ENCODE measurements at places on chromosomes 11 and 22.
A peak's percentile ranks its signal among the peaks of the same experiment; 100 is the strongest.

DNA sequence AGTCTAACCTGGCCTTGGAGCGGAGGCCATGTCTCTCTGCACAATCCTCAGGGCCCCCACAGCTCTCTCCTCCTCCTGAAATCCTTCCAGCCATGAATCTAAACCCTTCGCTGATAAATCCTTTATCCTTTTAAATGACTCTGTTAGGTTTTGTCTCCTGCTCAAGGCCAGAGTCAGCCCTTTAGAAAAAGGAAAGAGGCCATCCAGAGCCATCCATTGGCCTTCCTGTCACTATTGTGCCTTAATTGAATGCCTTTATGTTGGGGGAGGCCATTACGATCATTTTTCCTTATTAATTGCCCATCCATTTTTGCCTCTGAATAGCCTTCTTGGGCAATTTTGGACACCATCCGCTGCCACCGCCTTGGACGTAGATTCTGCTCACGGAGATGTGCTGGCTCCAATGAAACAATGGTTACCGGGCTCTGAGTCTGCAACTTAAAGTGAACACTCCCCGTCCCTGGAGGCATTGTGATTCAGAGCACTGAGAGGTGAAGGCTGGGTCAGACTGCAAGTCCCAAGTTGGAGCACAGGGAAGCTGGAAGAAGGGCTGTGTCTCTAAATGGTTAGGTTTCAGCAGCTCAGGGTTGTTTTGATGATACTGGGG lies 213.0 kb upstream of the E2F8 start:
- no peak for DNase-seq

GRCh38 chr11:134404575-134405341 lies 7.3 kb downstream of the B3GAT1 start:
- DNase-seq, result no peak

- peak; percentile 49 for DNase-seq
Observed at GRCh38 chr11:78350091-78350645, 67.5 kb downstream of the GAB2 start.

DNA sequence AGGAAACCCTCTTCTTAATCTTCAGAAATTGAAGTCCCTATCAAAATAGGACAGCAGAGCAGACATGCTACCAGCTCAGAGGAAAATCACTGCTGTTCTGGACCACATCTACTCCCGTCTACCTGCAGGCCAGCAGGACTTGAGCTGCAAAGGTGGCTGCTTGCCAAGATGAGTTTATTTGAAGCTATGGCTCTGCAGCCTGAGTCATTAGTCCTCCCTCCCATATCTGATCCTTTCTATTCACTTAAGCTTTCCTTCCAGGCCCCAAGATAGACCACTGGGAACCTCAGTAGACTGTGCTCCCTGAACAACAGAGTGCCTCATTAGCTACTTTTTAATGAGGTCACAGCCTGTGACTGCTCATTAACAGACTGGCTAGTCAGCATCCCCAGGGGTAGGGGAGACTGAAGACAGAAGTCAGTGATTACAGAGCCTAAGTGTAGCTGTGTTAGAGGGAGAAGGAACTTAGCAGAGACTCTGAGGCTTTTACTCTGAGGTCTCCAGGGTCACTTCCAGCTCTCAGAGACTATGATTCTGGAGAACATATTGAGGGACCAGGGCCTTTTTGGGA lies 6.8 kb upstream of the OR10A2 start:
- no peak for DNase-seq

GRCh38 chr11:45621588-45621987 lies 43.8 kb downstream of the CHST1 start:
- DNase-seq, result no peak
